ENCODE measurements at places on chromosomes 12 and 14.
A peak's percentile ranks its signal among the peaks of the same experiment; 100 is the strongest.

DNA sequence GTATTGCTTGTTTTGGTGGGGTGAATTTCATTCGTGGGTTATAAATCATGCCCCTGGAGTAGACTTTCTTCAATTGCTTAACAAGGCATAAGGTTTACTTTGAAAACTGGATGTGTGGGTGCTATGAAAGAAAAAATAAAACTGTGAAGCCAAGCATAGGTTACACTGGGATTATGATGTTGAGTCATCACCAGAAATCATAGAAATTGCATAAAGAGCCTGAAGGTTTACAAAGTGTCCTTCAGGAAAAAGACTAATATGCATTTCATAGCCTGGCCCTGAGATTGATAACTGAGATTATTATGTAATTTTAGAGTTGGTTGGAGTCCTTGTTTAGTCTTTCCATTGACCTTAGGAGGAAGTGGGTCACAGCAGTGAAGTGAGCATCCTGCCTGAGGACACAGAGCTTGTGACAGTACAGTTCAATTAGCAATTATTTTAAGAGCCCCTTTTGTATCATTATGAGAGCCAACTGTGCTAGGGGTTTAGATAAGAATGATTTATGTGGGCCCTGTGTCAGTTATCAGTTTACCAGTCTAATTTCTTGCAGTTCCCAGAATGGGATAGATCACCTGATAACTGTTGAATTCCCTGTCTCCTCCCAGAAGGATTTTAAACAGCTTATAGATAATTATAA lies 13.6 kb downstream of the LRRK2 start:
- peak; percentile 18 for DNase-seq

DNA sequence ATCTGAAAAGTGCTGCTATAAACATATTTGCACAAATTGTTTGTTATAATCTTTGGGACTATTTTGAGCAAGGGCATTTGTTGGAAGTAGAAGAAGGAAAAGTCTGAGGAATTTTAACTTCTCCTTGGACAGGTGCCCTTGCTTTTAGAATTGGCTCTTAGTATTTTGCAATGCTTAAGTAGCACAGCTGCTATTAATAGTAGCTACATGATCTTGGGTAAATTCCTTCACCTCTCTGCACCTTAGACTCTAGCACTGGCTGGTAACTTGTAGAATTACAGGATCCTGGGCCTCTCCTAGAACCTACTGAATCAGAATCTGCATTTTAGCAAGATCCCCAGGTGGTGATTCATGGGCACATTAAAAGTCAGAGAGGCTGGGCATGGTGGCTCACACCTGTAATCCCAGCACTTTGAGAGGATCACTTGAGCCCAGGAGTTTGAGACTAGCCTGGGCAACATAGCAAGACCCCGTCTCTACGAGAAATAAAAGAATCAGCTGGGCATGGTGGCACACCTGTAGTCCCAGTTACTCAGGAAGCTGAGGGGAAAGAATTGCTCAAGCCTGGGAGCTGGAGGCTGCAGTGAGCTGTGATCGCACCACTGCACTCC lies 10.8 kb upstream of the TMEM120B start:
- DNase-seq = no peak

DNA sequence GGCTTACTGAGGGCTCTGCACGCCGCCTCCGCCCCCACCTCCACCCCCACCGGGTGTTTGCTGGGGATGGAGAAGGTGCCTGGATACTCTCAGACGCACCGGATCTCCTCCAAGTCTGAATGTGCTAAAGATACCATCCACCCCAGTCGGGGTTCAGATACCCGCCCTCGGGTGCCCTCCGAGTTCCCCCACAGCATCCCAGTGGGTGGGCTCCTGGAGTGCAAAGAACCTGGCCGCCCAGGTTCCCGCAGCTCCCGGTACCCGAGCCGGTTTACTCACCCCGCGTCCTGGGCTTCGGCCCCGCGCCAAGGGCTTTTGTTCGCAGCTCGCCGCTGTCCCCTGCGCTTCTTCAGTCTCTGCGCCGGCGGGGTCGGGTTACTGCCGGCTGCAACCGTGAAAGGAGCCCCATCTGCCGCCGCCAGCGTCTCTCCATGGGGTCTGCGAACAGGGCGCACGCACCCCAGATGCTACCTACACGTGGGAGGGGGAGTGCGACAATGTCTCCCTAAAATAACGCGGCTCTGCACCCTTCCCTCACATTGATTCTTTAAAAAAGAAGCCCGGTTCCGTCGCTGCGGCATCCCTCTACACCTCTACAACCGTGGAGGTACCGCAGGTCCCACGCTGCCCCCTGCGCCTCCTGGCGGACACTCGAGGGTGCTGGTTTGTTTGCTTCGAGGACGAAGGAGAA lies at the start of gene CCDC177:
Gene CCDC177 (minus strand): TSS at position 609 of the 691 bp plus-strand sequence. CDS start 1,249 bp downstream, outside the sequence.
- peak; percentile 67 for DNase-seq

- DNase-seq = no peak
Measured at GRCh38 chr12:76544601-76545261, 14.8 kb downstream of the OSBPL8 start.

GRCh38 chr12:76820888-76821482 lies 57.1 kb downstream of the ZDHHC17 start:
- peak; percentile 68 for DNase-seq

GRCh38 chr12:12508612-12509011 lies 54.1 kb downstream of the DUSP16 start:
- DNase-seq = peak; percentile 69
